ENCODE measurements at places on chromosomes 1 and 21.

DNA sequence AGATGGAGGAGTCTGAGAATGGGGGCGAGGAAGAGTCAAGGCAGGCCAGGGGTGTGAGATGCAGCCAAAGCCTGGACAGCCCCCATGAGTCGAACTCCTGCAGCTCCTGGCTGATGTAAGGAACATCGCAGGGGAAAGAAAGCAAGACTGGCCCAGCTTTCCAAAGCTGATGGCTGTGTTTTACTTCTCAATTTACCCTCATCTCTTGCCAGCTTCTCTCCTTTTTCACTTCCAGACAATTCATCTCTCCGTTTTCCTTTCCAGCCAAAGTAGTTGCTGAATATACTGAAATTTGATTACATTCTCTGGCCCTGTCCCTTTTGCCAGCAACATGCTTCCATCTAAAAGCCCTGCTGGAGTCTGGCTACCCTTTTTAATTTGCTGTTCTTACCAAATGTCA is 40.0 kb upstream of the UBE2U start:
- DNase-seq: no peak

- no peak for DNase-seq
These were observed 92.0 kb upstream of the PPM1J start for GRCh38 chr1:112807117-112807516.

DNA sequence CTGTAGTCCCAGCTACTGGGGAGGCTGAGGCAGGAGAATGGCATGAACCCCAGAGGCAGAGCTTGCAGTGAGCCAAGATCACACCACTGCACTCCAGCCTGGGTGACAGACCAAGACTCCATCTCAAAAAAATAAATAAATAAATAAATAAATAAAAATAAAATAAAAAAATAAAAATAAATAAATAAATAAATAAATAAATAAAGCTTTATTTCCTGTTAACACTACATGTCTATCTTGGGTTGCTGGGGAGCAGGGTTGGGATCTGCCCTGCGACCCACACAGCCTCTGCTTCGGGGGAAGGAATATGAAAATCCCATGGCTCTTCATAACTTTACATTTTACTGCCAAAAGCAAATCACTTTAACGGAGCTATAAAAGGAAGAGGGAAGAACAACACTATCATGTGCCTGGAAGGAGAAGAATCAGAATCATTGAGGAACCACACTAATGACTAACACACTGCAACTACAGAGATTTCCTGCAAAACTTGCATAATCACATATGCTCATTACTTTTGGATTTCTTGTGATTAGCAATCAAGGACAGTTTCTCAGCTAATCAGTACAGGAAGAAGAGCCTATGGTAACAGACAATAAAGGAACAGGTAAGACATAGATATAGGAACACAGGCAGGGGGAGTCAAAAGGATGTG is 72.8 kb upstream of the CD55 start:
- DNase-seq: no peak

GRCh38 chr1:232521660-232522059 is 108.3 kb downstream of the SIPA1L2 start:
- DNase-seq: no peak

DNA sequence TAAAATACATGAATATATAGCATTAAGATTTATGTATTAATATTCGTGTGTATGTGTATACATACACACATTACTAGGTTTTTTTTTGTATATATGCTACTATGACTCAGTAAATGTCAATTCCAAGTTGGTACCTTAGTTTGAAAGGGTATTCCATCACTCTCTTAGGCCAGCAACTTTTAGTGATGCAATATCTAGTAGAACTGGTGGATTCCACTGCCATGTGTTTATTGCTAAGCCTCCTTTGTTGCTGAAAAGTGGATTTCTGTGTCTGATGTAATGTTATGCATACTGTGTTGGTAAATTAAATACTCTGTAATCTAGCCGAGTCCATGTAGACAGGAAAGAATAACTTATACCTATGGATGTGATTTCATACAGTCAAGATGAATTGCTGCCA is 16.9 kb upstream of the COL11A1 start:
- no peak for DNase-seq

- no peak for DNase-seq
These were observed 198.9 kb upstream of the RNPC3 start for GRCh38 chr1:103326595-103326994.

- no peak for DNase-seq
These were observed 1057.3 kb downstream of the ADGRL2 start for GRCh38 chr1:82858031-82858430.

GRCh38 chr1:88647749-88648415 is 36.2 kb upstream of the PKN2 start:
- DNase-seq: no peak

DNA sequence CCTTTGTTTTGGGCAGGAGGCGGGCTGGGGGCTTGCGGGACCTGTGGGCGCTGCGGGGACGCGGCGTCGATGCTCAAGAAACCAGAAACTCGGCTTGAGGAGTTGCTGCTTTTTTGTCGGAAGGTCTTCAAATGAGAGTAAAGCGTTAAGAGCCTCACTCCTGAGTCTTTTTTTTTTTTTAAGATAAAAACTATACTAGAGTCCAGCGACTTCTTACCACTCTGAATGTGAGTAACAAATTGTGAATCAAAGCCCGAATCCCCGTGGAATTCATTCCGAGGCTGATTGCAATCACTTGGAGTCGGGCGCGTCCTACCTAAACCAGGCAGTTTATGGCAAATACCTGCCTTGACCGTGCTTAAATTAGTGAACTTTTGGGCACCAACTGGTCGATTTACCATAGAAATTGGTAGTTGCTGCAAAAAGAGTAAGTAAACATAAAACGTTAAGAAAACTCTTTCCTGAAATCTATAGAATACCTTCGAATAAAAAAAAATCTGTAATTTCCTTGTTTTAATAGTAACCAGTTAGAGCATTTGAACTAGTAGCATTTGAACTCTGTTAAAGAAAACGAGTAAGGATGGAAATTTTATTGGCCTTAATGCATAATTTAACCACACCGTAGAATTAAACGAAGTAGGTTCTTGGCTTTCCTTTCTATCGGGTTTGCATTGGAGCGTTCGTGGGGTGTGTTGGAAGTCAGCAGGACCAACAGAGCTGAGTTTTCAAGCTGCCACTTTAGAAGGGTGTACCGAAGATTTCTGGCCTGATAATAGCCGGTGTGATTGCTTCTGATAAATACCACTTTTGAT is 769 bp downstream of the GPSM2 start:
- DNase-seq: no peak

GRCh38 chr1:221782477-221782876 is 40.6 kb upstream of the DUSP10 start:
- DNase-seq: no peak

DNA sequence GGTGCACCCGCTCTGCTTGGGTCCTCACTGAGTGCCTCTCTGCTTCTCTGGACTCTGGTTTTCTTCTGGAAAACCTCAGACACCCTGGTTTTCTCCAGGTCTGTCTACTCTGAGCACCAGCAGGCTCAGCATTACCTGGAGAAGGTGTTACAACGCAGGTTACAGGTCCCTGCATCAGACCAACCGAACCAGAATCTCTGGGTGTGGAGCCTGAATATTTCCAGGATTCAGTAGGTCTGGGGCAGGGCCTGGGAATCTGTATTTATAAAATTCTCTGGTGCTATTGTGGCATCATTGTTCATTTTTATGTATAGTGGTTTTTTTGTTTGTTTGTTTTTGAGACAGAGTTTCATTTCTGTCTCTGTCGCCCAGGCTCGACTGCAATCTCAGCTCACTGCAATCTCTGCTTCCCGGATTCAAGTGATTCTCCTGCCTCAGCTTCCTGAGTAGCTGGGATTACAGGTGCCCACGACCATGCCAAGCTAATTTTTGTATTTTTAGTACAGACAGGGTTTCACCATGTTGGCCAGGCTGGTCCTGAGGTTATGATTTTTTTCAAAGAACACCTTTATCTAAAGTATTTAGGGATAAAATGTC is 1.5 kb upstream of the SLC30A2 start:
- DNase-seq: no peak

- DNase-seq: no peak
These were observed 123.2 kb downstream of the NR5A2 start for GRCh38 chr1:200150721-200151120.

DNA sequence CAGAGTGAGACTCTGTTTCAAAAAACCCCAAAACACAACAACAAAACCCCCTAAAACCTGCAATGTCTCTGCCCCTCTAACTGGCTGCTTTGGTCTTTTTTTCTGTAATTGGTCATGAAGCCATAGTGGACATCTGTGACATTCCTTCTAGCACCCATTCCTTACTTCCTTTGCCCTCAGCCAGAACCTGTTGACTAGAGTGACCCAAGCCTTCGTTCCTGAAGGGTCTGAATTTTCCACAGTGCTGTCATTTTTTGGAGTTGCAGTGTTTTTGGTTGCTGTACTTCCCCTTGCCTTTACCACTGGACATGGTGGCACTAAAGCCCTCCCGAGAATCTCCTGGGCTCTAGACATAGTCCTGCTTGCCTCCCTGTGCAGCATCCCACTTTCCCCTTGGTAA is 48.5 kb upstream of the LIN9 start:
- no peak for DNase-seq

Data from H1 (cell line).